ENCODE measurements at places on chromosomes 6 and 20.

- DNase-seq: no peak
Measured at GRCh38 chr6:122484760-122485159, 13.2 kb upstream of the SERINC1 start.

DNA sequence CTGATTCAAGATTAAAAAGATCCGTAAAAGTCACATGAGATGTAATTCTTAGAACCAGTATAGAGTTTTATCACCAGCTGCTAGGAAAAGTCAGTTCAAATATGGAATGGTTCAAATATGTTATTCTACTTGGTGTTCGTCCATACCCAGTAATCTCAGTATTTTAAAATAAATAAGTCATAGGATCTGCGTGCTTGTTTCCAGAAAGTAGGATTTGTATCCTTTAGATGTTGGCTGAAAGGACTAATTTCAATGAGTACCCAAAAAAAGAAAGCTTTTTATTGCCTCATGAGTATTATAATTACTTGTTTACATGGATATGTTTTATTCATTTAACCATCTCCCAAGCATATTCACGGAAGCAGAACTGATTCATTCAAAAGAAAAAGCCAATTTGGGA is 12.2 kb downstream of the TPD52L1 start:
- DNase-seq: no peak

DNA sequence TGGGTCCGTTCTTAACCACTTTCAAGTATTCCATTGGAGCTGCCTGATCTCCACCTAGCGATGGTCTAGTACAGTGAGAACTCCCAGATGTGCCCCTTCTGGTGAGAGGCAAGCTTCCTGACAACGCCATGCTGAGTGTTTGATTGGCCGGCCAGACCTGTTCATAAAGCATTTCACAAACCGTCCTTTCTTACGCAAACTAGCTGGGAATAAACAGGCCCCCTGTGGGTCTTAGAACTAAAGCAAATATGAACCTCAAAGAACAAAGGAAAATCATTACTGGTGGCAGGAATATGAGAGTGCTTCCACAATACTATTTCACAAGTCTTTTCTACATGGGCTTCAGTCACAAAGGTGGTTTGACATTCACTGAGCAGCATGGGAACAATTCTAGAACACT is 15.6 kb upstream of the GCNT2 start:
- DNase-seq: no peak

- DNase-seq: no peak
Measured at GRCh38 chr20:11431621-11432020, 486.1 kb upstream of the BTBD3 start.

GRCh38 chr6:43454290-43454695 is 1.1 kb downstream of the DLK2 start:
- DNase-seq: peak; percentile 84

- DNase-seq: peak; percentile 24
Measured at GRCh38 chr20:44615169-44615791, 32.9 kb downstream of the PKIG start.

DNA sequence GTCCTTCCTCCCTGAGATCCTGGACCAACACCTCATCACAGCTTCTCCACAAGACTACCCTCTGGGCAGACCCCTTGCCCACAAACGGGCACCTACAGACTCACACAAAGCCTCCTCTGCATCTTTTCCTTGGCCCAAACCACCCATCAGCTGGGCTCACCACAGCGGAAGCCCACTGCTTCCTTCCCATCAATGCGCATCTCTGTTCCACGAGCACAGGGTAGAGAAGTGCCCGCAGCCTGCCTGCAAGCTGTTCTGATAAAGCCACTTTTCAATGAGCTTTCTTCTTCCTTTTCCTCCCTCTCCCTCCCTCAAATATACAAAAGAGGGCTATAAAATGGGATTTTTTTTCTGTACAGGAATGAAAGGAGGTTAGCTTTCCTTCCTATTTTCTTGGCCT is 111.2 kb downstream of the NFATC2 start:
- DNase-seq: no peak
